NB4 (cell line): ENCODE measurements at places on chromosomes 16 and 17.

- no peak for DNase-seq
These were observed 29.4 kb downstream of the COG7 start for GRCh38 chr16:23423496-23424049.

DNA sequence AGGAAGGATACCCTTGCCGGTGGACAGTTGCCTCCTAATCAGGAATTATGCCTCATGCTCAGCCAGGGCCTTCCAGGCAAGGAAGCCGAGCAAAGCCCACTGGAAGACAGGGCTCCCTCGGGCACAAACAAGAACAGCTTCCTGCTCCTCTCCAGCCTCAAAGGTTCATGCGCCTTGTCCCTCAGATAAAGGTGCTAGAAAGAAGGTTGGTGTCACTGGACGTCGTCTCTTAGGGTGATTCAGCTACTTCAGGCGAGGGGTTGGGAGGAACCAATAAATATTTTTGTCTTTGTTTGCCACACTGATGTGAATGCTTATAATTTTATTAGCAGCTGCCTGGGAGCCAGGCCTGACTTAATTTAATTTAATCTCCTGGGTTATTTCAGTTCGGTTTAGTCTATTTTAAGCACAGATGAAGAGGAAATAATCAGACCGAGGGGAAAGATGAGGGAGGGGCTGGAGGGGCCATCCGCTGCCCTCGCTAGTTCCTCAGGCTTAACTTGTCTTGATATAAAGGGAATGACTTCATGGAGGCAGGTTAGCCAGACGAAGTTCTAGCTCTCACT is 171.8 kb upstream of the CACNG5 start:
- DNase-seq: no peak

GRCh38 chr16:58393138-58393504 is 850 bp downstream of the GINS3 start:
- peak; percentile 31 for DNase-seq

GRCh38 chr17:32875230-32875917 is 1.6 kb downstream of the MYO1D start:
- DNase-seq: no peak

- DNase-seq: no peak
These were observed 3.9 kb upstream of the TRIM25 start for GRCh38 chr17:56917559-56918296.

DNA sequence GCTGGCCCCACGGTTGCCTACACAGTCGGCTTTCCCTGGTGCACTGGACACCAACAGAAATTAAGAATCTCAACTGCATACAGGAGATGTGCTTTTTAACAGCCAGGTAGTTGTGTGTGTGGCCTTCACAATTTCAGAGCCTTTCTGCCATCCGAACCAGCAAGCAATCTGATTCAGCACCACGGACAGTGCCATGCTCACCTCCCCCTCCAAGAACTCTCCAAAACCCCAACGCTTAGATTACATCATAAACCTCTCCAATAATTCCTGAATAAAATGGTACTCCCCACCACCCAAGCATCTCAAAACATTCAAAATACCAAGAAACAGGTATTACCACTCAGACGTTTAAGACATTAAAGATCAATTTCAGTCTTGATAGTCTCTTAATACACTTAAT is 31.8 kb downstream of the USP7 start:
- DNase-seq: peak; percentile 67

- no peak for DNase-seq
These were observed 6.0 kb upstream of the RHBDL3 start for GRCh38 chr17:32259586-32259985.

GRCh38 chr16:25707982-25708583 is 16.3 kb downstream of the HS3ST4 start:
- DNase-seq: peak; percentile 45

- peak; percentile 84 for DNase-seq
These were observed 6.6 kb downstream of the ST3GAL2 start for GRCh38 chr16:70432356-70432722.

- DNase-seq: peak; percentile 83
These were observed 57.8 kb upstream of the TEX2 start for GRCh38 chr17:64320613-64321553.
